ENCODE measurements at places on chromosomes 6 and 20.

DNA sequence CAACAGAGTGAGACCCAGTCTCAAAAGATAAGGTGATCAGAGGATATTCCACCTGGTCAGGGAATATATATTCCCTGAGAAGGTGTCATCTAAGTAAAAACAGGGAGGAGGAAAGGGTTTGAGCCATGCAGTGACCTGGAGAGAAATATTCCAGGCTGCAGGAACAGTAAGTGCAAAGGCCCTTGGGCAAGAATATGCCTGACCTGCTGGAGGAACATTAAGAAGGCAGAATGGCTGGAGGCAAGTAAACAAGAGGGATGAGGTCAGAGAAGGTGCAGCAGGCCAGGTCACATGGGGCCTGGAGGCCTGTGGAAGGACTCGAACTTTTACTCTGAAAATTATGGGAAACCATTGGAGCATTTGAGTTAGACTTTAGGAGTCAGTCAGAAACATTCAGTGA, 6.7 kb downstream of the DEF6 start:
- DNase-seq: no peak

GRCh38 chr6:68777956-68778355, 142.9 kb downstream of the ADGRB3 start:
- DNase-seq: peak; percentile 84

- DNase-seq: no peak
These were observed 214.0 kb downstream of the CLIC5 start for GRCh38 chr6:45801471-45802289.

DNA sequence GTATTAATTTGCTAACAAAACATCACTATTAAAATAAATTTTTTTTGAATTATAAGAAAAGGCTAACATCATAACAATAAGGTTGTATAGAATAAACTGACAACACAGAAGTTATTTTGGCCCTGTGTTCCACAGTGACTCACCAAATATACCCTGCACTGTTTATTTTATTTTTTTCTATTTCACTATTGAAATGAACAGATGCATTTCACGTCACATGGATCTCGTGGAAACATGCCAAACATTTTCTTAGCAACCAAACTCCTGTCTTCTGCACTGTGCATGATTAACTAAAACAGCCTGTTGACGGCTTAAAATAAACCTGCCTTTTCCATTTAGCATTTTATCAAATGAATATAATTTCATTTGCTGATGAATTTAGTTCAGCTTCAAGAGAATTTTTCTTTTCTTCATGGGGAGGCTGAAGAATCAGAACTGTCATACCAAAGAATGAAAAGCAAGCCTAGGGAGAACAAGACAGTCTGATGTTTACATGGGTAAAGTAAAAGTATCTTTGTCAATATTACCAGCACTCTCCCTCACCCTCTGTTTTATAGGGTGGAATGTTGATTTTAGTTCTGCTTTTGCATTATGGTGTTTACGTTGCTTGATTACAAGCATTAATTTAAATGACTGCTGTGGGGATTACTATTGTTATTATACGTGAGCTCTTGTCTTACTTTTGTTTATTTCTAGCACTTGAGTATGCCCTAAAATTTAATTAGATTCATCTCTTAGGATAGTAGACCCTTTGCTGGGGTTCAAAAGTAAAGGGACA, 115.3 kb downstream of the LCA5 start:
- DNase-seq: peak; percentile 90

DNA sequence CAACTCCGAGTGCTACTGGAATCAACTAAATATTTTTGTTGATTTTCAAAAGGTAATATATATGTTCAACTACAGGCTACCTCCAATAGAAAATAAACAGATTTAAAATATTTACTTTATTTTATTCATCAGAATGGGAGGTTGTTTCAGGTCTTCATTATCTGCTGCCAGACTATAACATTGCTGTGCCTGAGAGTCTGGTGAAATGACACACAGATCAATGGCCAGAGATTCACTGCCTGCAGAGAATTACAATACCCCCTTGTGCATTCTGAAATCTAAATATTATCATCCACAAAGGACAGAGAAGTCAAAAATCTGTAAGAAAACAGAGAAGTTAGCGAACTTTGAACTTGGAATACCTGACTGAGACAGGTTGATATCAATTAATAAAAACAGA, 667.8 kb upstream of the GJE1 start:
- no peak for DNase-seq

- DNase-seq: no peak
These were observed 246.9 kb downstream of the UBE3D start for GRCh38 chr6:82818727-82819126.

DNA sequence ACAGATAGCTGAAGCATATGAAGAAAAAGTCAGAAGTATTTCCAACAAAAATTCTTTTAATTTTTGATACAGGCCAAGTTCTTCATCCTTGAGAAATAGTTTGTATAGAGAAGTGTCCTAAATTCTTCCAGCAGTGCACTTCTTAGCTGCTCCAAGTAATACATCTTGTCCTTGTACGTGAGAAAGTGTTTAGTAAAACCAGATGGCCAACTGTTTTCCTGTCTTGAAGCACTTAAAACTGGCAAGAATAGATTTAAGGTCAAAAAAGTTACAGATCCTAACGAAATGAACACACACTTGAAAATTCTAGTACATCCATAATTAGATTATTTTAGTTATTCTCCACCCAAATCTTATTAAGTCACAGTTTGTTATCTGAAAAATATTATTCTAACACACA, 52.2 kb upstream of the HSF2 start:
- DNase-seq: no peak

GRCh38 chr6:66865771-66866170, 1158.7 kb upstream of the EYS start:
- no peak for DNase-seq

DNA sequence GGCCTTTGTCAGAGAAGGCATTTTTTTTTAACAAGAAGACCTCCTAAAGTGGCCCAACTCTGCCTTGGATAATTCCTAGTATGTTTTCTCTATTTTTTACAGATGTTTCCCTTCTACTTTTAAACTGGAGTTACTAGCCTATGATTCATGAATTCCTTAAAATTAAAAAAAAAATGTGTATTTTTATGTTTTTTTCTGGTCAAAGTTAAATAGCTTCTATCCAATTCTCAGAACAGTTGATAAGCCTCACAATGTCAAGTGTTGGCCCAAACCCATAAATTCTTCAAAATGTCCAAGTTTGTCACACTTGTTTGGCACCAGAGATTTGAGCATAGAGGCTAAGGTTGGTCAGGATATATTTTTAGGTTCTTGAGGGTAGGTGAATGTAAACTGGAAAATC, 64.0 kb downstream of the JAG1 start:
- no peak for DNase-seq
